ENCODE measurements at places on chromosomes 12 and 14.

DNA sequence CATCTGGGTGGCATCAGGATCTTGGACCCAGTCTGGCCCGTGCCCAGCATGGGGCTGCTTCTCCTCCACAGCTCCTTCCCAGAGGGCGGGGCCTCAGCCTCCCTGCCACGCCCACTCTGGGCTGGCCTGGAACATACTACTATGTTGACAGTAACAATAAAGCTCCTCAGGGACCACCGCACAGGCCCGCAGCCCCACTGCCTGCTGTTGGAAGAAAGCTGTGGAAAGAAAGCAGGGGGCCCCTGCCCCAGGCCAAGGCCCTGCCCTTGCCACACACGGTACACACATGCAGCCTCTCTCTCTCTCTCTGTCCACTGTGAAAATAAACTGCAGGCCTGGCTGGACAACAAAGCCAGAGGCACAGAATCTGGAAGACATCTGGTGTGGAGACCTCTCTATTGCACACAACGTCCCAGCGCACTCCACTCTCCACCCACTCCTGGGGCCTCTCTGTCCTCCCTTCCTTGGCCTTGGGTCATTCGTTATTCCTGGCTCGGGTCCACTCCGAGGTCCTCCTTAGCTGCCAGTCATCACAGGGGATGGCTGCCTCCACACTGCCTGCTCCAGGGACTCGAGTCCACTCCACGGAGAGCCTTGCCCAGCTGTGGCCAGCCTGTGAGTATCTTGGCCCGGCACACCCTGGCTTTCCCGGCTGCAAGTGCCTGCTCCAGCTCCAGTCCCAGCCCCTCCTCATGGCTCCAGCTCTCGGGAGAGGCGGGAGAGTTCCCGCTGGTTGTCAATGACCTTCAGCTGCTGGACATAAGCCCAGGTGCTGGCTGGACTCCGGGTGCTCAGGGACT is 11.8 kb upstream of the ENDOU start:
- no peak for DNase-seq

- peak; percentile 44 for DNase-seq
These were observed 60.1 kb upstream of the RIMBP2 start for GRCh38 chr12:130775953-130776856.

GRCh38 chr12:55619354-55620138 is 17.1 kb upstream of the OR10P1 start:
- DNase-seq, result no peak

DNA sequence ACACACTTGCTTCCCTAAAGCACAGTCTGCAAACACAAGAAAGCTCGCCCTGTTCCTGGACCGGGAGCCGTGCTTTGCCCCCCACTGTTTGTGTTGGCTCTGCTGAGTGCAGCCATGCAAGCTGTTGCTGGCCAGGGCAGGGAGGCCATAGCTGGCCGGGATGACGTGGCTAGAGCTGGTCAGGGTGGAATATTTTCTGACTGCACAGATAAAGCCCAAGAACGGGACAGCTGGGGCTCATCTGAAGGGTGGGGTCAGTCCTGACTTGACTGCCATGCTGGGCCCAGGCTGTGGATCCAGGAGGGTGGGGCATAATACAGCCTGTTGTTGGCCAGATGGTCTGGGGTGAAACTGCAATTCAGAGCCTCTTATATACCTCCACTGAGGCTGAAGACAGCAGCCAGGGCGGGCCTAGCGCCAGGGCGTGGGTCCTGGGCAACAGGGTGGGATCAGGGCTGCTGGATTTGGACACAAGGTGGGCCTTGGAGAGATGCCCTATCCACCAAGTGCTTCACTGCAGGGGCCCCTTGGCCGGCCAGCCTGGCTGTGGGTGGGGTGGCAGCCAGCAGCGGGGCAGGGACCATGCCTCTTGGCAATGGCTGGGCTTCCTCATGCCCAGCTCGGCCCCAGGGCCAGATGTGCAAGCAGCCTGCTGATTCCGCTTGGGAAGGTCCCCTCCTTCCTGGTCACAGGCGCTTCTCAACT is 14.8 kb downstream of the KMT5A start:
- no peak for DNase-seq

GRCh38 chr12:116860263-116860662 is 21.0 kb downstream of the HRK start:
- DNase-seq, result no peak

- no peak for DNase-seq
These were observed 837.3 kb upstream of the TMEM132C start for GRCh38 chr12:127429551-127430285.

GRCh38 chr12:125143491-125143890 is 78.3 kb downstream of the AACS start:
- no peak for DNase-seq

DNA sequence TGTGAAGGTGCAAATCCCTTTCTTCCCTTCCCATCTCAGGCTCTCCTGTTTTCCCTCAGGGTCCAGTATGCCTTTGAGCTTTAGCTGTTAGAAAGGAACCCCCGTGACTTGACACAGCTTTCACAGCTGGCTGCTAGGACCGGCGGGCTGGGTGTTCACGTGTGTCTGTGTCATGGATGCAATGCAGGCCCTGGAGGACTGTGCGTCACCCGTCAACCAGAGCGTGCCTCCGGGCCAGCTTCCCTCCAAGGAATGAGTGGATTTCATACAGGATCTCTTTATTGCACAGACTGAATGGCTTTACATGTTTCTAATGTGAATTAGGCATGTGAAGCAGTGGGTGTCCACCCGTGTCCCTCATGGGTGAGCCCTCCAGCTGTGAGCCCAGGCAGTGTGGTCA is 77.4 kb downstream of the AACS start:
- no peak for DNase-seq

Measured in activated CD8-positive, alpha-beta memory T cell treated with anti-CD3 and anti-CD28 coated beads for 48 hours (primary cell).